GOT3 (cell line): ENCODE measurements at places on chromosomes 5 and 9.
A peak's percentile ranks its signal among the peaks of the same experiment; 100 is the strongest.

- no peak for DNase-seq
These were observed 293.2 kb upstream of the WWC1 start for GRCh38 chr5:167998148-167998767.

DNA sequence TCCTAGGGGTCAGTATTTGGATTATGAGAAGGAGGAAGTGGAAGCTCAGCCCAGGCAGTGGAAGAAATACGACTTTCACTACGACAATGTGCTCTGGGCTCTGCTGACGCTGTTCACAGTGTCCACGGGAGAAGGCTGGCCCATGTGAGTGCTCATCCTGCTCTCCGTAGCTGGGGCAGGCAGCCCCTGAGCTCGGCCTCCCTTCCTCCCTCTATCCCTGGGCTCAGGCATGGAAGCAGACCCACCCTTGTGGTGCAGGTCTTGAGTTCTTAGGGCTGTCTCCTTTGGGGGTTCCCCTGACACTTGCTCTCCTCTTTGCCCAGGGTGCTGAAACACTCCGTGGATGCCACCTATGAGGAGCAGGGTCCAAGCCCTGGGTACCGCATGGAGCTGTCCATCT lies 180.1 kb downstream of the CACNA1B start:
- DNase-seq, result no peak

GRCh38 chr5:78889369-78890140 lies 95.6 kb downstream of the ARSB start:
- no peak for DNase-seq

DNA sequence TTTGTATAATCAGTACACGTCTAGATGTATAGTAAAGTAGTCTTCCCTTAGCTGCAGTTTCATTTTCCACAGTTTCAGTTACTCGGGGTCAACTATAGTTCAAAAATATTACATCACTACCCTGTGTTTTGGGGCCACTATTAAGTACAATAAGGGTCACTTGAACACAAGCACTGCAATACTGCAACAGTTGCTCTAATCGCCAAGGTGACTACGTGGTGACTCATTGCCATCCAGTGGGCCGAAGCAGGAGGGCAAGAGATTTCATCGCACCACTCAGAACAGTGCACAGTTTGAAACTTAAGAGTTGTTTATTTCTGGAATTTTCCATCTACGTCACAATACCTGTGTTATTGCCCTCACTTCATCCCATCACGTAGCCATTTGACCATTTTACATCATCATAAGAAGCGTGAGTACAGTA lies at the start of gene ARL14EPL:
ARL14EPL (plus strand) TSS at position 379 of the 424 bp plus-strand sequence. CDS start 18,994 bp downstream, outside the sequence.
- peak; percentile 14 for DNase-seq

- no peak for DNase-seq
These were observed 84.1 kb downstream of the PPP2R2B start for GRCh38 chr5:146794326-146795029.

DNA sequence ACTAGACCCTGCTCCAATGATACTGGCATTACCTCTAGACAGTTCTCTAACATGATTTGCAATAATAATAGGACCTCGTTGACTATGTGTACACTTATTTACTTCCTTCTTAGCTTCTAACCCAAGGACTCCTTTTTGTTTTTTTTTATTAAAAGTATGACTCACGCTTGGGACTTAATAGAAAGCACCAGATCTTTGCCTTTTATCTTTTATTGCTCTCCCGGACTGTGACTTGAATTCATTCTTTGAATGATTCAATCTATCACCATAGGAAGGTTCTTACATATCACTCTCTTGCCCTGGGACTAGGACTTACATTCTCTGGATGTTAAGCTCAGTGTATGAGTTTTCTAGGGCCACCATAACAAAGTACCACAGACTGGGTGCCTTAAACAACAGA lies 9.0 kb downstream of the C9 start:
- no peak for DNase-seq

DNA sequence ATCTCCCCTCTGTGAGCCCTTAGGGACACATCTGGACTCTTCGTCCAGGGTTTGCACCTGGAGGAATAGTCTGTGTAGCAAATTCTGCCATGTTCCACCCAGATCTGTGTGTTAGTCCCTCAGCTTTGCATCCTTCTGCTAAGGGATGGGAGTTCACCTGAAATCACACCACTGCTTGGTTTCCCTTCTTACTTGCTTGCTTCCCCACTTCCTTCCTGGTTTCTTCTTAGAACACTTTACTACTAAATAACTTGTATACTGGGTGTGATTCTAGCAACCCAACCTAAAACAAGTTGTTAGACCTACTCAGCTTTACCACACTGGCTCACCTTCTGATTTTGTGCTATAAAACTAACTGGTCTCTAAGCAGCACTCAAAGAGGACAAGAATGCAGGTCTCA lies 202.6 kb upstream of the MAP3K1 start:
- no peak for DNase-seq

DNA sequence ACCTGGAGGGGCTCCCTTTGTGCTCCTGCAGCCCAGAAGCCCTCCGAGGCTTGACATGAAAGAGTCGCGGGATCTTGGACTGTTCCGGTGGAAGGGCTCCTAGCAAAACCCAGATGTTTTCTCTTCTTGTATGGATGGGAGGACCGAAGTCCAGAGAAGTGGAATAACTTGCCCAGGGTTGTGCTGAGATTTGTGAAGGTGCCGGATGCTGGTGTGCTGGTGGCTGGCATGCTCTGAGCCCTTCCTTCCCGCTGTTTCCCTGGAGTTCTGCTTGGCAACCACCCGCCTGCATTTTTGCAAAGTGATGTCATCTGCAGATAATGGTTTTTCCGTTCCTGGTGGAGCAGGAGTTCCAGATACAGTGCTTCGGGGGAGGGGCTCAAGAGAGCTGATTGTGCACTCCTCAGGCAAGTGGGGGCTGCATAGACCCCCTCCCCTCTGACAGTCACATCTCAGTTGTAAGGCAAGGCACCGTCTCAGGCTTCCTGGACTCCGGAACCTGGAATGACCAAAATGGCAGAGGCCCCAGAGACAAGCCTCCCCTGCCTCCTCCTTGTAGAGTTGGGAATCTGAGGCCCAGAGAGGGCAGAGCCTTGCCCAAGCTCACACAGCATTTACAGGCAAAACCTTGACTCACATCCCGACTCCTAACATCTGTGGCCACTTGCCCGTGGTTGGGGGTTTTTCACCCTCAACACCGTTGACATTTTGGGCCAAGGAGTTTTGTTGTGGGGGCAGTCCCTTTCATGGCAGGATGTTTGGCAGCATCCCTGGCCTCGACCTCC lies 157.0 kb downstream of the RGS3 start:
- peak; percentile 12 for DNase-seq

GRCh38 chr9:91818225-91818585 lies 131.8 kb downstream of the ROR2 start:
- no peak for DNase-seq

DNA sequence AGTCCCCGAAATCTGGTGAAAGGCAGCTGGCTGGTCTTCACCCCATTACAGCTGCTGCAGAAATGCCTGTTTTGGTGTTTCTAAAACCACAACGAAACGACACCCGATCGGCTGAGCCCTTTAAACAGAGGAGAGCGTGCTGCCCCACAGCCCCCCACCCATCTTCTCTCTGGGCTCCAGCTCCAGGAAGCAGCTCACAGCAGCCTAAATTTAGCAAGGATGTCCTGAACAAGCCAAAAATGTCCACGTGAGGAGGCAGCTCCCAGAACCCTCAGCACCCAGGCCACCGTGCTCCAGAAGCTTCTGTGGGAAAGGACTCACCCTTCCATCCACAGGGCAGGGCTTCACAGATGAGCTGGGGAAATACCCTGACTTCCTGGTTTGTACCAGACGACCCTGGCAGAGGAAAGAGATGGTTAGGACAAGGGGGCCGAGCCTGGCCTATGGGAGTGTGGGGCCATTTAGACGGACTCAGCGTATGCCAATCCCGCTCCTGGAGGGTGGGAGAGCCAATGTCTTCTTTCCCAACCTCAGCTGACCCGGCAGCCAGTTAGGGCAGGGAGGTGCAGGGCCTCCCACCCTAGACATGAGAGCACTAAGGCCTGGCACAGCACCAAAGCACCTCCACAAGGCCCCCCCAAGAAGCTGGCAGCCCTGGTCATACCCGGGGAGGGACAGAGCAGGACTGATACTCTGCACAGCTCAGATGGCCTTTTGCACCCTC lies 39.1 kb upstream of the SARDH start:
- DNase-seq, result no peak

DNA sequence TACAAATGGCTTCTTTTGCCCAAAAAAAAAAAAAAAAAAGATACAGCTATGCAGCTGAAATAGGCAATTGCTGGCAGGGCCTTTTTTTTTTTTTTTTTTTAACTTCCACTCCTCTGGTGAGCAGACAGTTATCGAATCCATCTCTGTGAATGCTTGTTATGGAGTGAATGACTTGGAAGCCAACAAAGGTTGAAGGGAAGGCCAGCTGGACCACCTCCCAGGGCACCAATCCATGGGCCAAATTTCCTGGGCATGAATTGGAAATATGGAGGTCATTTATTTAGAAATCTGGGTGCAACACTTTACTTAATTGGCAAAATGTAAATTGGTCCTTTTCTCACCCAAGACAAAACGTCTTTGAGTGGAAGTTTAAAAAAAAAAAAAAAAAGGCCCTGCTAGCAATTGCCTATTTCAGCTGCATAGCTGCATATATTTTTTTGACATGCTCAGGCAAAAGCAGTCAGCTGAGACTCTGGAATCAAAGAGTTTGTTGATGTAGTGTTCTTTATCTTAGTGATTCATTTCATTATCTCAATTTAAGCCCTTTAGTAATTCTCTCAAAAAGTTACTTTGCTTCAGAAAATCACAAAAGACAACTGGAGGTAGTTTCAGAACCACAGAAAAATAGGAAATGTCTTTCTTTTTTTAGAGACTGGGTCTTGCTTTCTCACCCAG lies 392.2 kb upstream of the KLF4 start:
- no peak for DNase-seq

DNA sequence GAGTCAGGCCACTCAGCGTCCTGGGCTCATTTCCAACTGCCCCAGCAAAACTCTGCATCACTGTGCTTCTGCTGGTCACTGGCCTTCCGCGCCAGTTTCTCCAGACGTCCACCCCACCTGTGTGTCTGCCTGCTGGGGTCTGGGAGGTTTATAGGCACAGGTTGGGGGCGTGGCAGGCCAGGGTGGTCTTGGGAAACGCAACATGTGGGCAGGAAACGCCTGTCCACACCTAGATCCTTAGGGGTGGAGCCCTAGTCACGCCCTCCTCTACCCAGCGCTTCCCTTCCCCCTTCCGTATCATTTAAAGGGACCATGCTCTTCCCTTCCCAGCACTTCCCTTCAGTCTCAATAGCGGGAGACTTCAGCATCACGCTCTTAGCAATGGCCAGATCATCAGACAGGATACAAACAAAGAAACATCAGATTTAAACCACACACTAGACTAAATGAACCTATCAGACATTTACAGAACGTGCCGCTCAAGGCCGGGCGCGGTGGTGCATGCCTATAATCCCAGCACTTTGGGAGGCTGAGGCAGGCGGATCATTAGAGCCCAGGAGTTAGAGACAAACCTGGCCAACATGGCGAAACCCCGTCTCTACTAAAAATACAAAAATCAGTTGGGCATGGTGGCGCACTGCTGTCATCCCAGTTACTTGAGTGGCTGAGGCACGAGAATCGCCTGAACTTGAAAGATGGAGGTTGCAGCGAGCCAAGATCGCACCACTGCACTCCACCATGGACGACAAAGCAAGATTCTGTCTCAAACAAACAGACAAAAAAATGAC lies 11.8 kb upstream of the BTNL9 start:
- no peak for DNase-seq
